ENCODE measurements at places on chromosomes 4 and X. TPM values are rescaled to one million over a fixed set of nuclear protein-coding genes. Genes with fewer than 3 reads are reported as not detected.
A peak's percentile ranks its signal among the peaks of the same experiment; 100 is the strongest.

DNA sequence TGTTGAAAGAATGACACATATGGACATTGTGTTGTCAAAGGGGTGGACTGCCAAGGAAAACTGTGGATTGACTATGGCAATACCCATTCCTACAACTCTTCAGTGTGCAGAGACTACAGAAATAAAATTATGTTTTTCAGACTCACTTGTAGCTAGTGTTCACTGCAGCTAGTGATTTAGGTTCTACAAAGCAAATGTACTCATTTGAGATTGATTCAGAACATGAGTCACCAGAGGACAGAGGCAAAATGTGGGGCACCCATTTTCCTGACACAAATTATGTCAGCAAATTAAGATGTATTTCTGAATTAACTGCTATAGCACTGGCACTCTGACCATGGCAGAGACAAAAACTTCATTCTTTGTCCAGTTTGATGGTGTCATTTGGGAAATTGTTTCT is 40.7 kb downstream of the SPCS3 start:
- no peak overlapping the region for H3K4me3 ChIP-seq
- DNase-seq = no peak
- no peaks in the 10 kb centered on the region for H3K4me1 ChIP-seq
- H3K36me3 ChIP-seq = no peaks in the 10 kb centered on the region
- no peak overlapping the region for H3K27ac ChIP-seq

- H3K4me3 ChIP-seq = no peak overlapping the region
- no peaks in the 10 kb centered on the region for H3K27me3 ChIP-seq
- peaks cover 11% of the 10 kb centered on the region for H3K4me1 ChIP-seq
- H3K27ac ChIP-seq = peak overlapping the region; percentile 8
- no peak for DNase-seq
Measured at GRCh38 chr4:148355442-148356123, 86.6 kb downstream of the NR3C2 start.

DNA sequence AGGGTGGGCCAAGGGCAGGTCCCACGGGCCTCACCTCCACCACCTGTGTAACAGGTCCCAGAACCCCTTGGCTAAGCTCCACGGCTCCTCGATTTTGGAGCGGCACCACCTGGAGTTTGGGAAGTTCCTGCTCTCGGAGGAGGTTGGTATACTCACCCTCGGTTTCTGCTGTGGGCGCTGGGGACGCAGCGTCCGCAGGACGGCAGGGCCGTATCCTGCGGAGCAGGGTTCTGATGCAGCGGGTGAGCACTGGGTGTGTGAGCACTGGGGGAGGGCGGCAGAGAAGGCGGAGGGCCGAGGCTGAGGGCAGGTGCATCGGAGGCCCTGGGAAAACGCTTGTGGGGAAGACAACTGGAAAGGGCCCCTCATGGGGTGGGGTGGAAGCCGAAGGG is 11.0 kb downstream of the ATP5ME start:
- peaks cover 17% of the 10 kb centered on the region for H3K4me1 ChIP-seq
- peak overlapping the region; percentile 69 for H3K27ac ChIP-seq
- peak overlapping the region; percentile 81 for H3K4me3 ChIP-seq
- H3K27me3 ChIP-seq = no peaks in the 10 kb centered on the region

DNA sequence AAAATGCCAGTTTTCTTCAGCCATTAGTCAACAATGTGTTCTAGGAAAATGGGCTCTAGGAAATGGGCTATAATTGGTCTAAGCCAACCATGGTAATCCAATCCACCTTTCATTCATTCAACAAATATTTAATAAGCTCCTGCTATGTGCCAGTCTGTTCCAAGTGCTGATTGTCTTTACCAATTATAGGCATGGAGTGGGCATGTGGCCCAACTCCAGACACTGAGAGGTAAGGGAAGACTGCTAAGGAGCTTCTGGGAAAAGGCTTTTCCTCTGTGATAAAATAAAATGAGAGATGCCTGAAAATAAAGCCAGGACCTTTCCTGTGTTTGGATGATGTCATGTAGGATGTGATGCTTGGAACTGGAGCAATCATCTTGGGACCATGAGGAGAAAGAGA is 43.3 kb downstream of the HOPX start:
- H3K36me3 ChIP-seq = no peaks in the 10 kb centered on the region
- no peak overlapping the region for H3K27ac ChIP-seq
- DNase-seq = no peak

Gene KIAA1210
- total RNA-seq = not detected

DNA sequence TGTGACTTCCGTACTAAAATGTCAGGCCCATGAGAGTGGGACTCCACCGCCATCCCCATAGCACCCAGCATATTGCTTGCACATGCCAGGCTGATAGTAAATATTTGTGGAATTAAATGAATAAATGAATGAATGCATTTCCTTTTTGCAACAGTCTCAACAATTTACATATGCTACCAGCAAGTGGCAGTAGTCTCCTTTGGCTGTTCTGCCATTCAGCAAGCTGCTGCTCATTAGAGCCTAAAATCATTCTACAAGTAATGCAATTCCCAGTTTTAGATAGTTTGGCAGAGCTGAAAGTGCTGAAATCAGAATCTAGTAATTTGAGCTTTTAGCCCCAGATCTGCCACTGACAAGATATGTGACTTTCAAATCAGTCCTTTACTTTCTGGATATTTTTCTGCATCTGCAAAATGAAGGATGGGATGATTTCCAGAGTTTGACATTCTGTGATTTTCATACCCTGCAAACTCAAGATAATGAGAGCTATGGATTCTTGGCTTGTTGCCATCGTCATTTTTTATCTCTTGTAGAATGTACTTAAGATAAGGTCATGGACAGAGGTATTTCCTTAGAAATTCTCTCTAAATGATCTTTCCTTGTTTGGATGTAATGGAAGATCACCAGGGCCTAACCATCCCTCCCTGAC is 35.7 kb upstream of the INTS6L start:
- no peaks in the 10 kb centered on the region for H3K36me3 ChIP-seq
- no peak for DNase-seq
- H3K27ac ChIP-seq = no peak overlapping the region
- H3K4me1 ChIP-seq = no peaks in the 10 kb centered on the region

DNA sequence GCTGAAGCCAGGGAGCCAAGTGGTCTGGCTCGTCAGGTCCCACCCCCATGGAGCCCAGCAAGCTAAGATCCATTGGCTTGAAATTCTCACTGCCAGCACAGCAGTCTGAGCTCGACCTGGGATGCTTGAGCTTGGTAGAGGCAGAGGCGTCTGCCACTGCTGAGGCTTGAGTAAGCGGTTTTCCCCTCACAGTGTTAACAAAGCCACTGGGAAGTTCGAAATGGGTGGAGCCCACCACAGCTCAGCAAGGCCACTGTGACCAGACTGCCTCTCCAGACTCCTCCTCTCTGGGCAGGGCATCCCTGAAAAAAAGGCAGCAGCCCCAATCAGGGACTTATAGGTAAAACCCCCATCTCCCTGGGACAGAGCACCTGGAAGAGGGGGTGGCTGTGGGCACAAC is 353.8 kb downstream of the NAP1L3 start:
- H3K27me3 ChIP-seq = no peaks in the 10 kb centered on the region
- no peak overlapping the region for H3K27ac ChIP-seq
- H3K4me1 ChIP-seq = no peaks in the 10 kb centered on the region

DNA sequence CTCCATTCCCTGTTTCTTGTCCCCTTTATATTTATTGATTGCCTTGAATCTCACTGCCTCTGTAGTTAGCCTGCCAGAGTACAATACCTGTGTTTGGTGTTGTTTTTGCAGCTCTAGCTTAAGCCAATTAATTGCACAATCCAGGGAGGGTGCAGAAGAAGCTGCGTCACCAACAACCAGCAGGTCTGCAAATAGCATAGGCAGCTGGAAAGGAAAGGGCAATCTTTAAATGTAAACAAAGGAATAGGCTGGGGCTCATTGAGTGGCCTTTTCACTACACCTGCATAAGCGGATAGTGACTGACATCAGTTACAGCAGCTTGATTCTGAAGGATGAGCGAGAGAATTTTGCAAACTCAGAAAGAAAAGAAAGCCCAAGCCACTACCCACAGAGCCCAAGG is 106.8 kb upstream of the RAI2 start:
- no peaks in the 10 kb centered on the region for H3K4me1 ChIP-seq
- H3K4me3 ChIP-seq = no peak overlapping the region
- no peak overlapping the region for H3K27ac ChIP-seq
- no peak for DNase-seq
- no peaks in the 10 kb centered on the region for H3K27me3 ChIP-seq

All from lower lobe of right lung (tissue), 2 donors.